ENCODE measurements at places on chromosomes 12 and 14. TPM values are rescaled to one million over a fixed set of nuclear protein-coding genes. Genes with fewer than 3 reads are reported as not detected.
A peak's percentile ranks its signal among the peaks of the same experiment; 100 is the strongest.

DNA sequence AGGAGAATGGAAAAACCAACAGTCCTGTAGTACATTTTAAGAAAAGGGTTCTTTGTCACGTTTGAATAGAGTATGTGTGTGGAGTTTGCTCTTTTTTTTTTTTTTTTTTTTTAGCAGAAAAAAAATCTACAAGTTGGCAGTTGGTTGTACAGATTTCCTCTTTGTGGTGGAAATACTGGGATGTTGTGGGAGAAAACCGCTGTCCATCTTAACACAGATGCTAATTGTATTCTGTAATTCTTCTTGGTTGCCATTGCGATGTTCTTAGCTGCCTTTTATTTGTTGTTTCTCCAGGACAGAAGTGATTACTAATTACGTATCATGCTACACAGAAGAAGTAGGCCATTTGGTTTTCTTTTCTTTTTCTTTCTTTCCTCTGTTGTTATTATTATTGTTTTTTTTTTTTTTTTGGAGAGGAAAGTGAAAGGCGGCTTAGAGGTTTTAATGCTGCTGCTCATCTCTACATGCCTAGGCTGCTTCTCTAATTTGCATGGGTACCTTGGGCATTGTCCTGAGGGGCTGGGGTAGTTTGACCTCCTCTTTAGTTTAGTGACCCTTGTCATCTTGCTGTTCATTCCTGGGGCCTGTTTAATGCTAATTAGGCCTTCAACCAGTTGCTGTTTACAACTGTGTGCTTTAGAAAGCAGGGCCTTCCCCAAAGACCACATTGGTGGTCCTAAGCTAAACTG lies 94.7 kb downstream of the TMTC2 start:
- no peaks in the 10 kb centered on the region for H3K4me1 ChIP-seq
- no peaks in the 10 kb centered on the region for H3K36me3 ChIP-seq
- H3K27me3 ChIP-seq = no peaks in the 10 kb centered on the region
- no peak overlapping the region for H3K4me3 ChIP-seq
- no peak for DNase-seq

The MBD6 gene
- total RNA-seq = 25.2 TPM

GRCh38 chr14:95041477-95042020 lies 115.8 kb downstream of the DICER1 start:
- no peaks in the 10 kb centered on the region for H3K36me3 ChIP-seq
- H3K4me1 ChIP-seq = no peaks in the 10 kb centered on the region

DNA sequence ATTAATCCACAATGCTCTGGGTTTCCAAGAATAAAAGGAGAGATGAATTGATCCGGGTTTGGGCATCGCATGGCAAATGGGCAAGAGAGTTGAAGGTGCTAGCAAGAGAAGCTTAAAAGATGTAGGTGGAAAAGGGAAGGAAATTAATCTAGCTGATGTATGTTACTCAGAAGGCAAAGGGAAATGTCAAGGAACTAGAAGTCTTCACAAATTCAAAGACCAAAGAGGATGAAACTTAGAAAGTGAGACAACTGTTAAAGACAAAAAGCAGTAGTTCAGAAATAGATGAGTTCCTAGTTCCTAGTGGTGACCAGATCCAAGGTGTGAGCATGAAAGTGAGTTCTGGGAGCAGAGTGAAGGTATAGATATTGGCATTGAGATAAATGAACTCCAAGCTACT lies 228.3 kb downstream of the SEC23A start:
- no peak overlapping the region for H3K27ac ChIP-seq
- H3K4me3 ChIP-seq = no peak overlapping the region
- H3K36me3 ChIP-seq = no peaks in the 10 kb centered on the region
- H3K4me1 ChIP-seq = no peaks in the 10 kb centered on the region
- H3K27me3 ChIP-seq = no peaks in the 10 kb centered on the region

The OR10AD1 gene
- total RNA-seq = not detected

DNA sequence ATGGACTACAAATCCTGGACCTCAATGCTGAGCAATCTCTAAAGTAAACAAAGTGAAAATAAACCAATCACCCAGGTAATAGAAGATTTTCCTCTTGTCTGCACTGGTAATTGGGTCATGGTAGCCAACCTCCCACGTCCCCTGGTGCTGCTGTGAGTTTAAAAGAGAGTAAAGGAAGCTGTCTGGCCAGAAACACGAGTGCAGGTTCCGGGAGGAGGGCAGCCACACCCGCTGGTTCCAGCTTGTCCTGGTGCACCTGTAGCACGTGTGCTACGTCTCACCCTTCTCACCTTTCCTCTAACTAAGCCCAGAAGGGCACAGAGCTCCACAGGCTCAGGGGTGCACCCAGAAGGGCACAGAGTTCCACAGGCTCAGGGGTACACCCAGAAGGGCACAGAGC lies 5.4 kb downstream of the CRACR2A start:
- H3K27me3 ChIP-seq = no peaks in the 10 kb centered on the region
- H3K4me1 ChIP-seq = peaks cover 3% of the 10 kb centered on the region
- H3K36me3 ChIP-seq = no peaks in the 10 kb centered on the region

The RILPL1 gene
- total RNA-seq = 18.9 TPM

- H3K27me3 ChIP-seq = no peaks in the 10 kb centered on the region
- peak overlapping the region; percentile 28 for H3K27ac ChIP-seq
- no peak for DNase-seq
- no peaks in the 10 kb centered on the region for H3K36me3 ChIP-seq
- H3K4me1 ChIP-seq = peaks cover 14% of the 10 kb centered on the region
Observed at GRCh38 chr14:53368711-53369201, 215.6 kb upstream of the DDHD1 start.

The HOTAIR gene
- total RNA-seq = not detected

The TEX52 gene
- total RNA-seq = not detected

GRCh38 chr14:31933716-31934115 lies 143.4 kb upstream of the ARHGAP5 start:
- no peak overlapping the region for H3K27ac ChIP-seq
- H3K4me3 ChIP-seq = no peak overlapping the region
- H3K27me3 ChIP-seq = no peaks in the 10 kb centered on the region
- no peaks in the 10 kb centered on the region for H3K36me3 ChIP-seq

DNA sequence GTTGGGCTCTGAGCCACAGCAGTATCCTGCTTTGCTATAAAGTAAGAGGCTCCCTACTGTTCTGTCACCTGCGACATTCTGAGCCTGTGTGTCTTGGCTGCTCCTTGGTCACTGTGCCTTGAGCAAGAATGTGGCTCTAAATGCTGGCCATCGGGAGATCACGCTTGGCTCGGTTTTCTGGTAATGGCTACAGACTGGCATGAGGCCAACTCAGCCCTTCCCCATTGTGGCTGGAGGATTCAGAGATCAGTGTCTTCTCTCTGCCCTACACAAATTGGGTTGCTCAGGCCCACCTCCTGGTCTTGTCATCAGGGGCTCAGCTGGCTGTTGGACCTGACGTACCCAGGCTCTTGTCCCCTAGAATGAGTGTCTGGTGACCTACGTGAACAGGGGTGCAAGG lies 94.5 kb downstream of the PLXNC1 start:
- H3K4me1 ChIP-seq = peaks cover 3% of the 10 kb centered on the region
- no peak overlapping the region for H3K4me3 ChIP-seq
- no peak overlapping the region for H3K27ac ChIP-seq

GRCh38 chr12:10718279-10718821 lies 4.8 kb downstream of the YBX3 start:
- peaks cover 12% of the 10 kb centered on the region for H3K4me1 ChIP-seq
- no peak for DNase-seq
- peak overlapping the region; percentile 31 for H3K27ac ChIP-seq
- H3K36me3 ChIP-seq = no peaks in the 10 kb centered on the region
- H3K4me3 ChIP-seq = no peak overlapping the region
- no peaks in the 10 kb centered on the region for H3K27me3 ChIP-seq

The FAM186B gene
- total RNA-seq = 0.95 TPM

The TIGAR gene
- total RNA-seq = 0.36 TPM

GRCh38 chr14:55502746-55503284 lies 62.4 kb upstream of the TBPL2 start:
- no peak overlapping the region for H3K27ac ChIP-seq
- no peak overlapping the region for H3K4me3 ChIP-seq
- DNase-seq = no peak
- H3K27me3 ChIP-seq = no peaks in the 10 kb centered on the region
- H3K36me3 ChIP-seq = no peaks in the 10 kb centered on the region
- peaks cover 2% of the 10 kb centered on the region for H3K4me1 ChIP-seq

GRCh38 chr14:33700052-33700451 lies 250.8 kb downstream of the EGLN3 start:
- H3K27me3 ChIP-seq = no peaks in the 10 kb centered on the region
- H3K4me1 ChIP-seq = no peaks in the 10 kb centered on the region
- no peak overlapping the region for H3K4me3 ChIP-seq
- no peak overlapping the region for H3K27ac ChIP-seq
- no peaks in the 10 kb centered on the region for H3K36me3 ChIP-seq

DNA sequence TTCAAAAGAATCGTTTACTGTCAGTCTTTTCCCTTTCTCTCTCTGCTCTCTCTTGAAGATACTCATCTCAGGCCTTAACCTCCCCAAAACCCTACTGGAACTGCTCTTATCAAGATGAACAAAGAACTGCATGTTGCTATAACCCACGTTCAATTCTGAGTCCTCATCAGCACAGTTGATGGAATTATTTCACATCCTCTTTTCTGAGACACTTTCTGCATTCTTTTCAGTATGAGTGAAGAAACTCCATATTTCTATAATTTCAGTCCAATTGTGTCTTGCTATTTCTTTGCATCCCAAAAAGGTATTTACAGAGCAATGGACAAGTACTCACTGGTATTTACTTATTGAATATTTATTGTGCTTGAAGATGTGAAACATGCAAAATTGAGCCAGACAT lies 160.1 kb upstream of the CPNE8 start:
- H3K4me1 ChIP-seq = no peaks in the 10 kb centered on the region
- H3K4me3 ChIP-seq = no peak overlapping the region
- DNase-seq = no peak

DNA sequence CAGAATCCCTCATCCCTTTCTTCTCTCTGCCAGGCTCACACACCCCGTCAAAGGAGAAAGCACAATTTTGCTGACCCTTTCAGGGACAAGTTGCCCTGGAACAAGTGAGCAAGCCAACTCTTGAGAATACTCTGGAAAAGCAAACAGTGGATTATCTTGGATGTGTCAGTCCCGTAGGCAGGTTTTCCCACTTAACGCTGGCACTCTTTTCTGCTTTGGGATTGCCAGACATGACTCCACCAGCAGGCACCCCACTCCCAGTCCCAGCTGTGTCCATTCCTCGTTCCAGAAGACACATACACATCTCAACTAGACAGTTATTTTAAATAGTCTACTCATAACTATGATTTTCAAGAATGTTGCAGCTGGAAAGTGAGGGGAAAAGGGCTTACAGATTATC lies 145.5 kb upstream of the CDKN3 start:
- H3K4me3 ChIP-seq = no peak overlapping the region
- no peak overlapping the region for H3K27ac ChIP-seq
- no peaks in the 10 kb centered on the region for H3K36me3 ChIP-seq
- no peak for DNase-seq
- no peaks in the 10 kb centered on the region for H3K4me1 ChIP-seq

GRCh38 chr14:72560331-72560730 lies 333.6 kb downstream of the DPF3 start:
- no peak for DNase-seq
- no peaks in the 10 kb centered on the region for H3K36me3 ChIP-seq
- H3K27me3 ChIP-seq = no peaks in the 10 kb centered on the region
- no peaks in the 10 kb centered on the region for H3K4me1 ChIP-seq
- no peak overlapping the region for H3K4me3 ChIP-seq

The C12orf76 gene
- 11.6 TPM for total RNA-seq

DNA sequence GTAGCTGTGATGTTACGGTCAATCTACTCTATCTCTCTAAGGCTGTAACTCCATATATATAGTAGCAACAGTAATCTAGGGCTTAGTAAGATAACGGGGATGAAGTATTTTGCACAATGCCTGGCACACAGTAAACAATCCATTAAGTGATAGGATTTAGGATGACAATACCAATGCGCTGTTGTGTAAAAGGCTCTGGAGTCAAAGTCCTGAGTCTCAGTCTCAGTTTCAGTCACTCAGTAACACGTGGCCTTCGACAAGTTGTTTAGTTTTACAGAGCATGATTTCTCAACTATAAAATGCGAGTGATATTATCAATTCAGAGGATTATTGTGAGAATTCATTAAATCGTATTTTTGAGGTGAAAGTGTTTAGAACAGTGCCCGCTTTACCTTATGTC lies 162.4 kb downstream of the GARIN6 start:
- H3K4me3 ChIP-seq = no peak overlapping the region
- H3K4me1 ChIP-seq = no peaks in the 10 kb centered on the region
- no peaks in the 10 kb centered on the region for H3K27me3 ChIP-seq

DNA sequence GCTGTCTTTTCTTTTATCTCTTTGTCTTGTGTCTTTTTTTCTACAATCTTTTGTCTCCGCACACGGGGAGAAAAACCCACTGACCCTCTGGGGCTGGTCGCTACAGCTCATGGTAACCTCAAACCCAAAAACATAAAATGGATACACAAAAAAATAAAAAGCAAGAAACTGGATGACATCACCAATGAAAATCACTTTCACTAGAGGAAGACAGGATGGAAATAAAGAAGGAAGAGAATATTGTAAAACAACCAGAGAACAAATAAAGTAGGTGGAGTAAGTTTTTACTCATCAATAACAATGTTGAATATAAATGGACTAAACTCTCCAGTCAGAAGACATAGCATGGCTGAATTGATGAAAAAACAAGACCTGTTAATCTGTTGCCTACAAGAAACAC lies 17.6 kb downstream of the MIPOL1 start:
- no peaks in the 10 kb centered on the region for H3K4me1 ChIP-seq
- H3K4me3 ChIP-seq = no peak overlapping the region
- no peak for DNase-seq
- no peak overlapping the region for H3K27ac ChIP-seq
- no peaks in the 10 kb centered on the region for H3K36me3 ChIP-seq

DNA sequence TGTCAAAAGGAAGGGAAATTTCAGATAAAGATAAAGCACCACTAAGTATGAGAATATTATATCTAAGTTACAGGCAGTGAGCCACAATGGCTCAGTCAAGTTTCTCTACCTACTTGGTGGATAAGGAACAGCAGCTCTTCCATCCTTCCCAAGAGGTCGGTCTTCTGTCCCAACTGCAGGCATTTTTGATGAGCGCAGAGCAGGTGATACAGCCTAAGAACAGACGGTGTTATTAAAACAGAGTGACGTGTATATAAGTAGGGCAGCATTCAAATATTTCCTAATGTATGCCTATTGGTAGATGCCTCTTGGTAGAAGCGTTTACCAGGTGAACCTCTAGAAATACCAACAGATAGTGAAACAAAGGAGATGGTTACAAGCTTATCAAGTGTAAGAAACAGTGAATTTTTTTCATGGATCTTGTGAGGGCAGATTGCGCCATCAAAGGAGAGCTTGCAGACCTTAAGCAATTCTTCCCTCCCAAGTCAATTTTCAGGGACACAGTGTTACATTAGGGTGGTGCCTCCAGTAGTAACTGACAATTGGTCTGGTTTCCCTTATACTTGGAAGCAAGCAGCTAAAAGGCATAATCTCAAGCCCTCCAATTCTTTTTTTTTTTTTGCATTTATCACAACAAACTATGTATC lies 274.5 kb downstream of the MED13L start:
- no peak overlapping the region for H3K27ac ChIP-seq
- no peaks in the 10 kb centered on the region for H3K36me3 ChIP-seq
- no peak overlapping the region for H3K4me3 ChIP-seq

GRCh38 chr12:68509242-68509641 lies 101.5 kb upstream of the RAP1B start:
- H3K27me3 ChIP-seq = no peaks in the 10 kb centered on the region
- H3K4me1 ChIP-seq = no peaks in the 10 kb centered on the region
- no peaks in the 10 kb centered on the region for H3K36me3 ChIP-seq
- DNase-seq = no peak
- H3K27ac ChIP-seq = no peak overlapping the region
- no peak overlapping the region for H3K4me3 ChIP-seq

The P2RX2 gene
- not detected for total RNA-seq

The OTX2 gene
- total RNA-seq = not detected

The B4GALNT3 gene
- total RNA-seq = 1.9 TPM

The TMTC1 gene
- total RNA-seq = 20.7 TPM

The SLC2A13 gene
- total RNA-seq = 8.0 TPM

The ASIC1 gene
- 0.66 TPM for total RNA-seq
